ENCODE measurements at places on chromosomes 13 and 19.
A peak's percentile ranks its signal among the peaks of the same experiment; 100 is the strongest.

DNA sequence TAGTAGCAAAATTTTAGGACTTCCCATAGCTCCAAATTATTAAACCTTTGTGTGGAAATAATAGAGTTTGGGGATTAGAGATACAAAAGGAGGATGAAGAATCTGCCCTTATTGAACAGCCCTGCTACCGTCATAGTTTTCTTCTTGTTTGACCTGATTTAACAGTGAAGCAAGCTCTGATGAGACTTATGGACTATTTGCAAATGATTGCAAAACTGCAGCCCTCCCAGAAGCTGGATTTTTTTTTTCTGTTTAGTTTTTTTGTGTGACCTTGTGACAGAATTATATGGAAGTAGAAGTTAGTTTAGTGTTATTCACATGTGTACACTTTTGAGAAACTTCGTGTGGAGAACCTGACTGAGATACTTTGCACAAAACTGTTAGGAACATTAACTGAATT lies 267.8 kb downstream of the KCNRG start:
- DNase-seq: no peak

DNA sequence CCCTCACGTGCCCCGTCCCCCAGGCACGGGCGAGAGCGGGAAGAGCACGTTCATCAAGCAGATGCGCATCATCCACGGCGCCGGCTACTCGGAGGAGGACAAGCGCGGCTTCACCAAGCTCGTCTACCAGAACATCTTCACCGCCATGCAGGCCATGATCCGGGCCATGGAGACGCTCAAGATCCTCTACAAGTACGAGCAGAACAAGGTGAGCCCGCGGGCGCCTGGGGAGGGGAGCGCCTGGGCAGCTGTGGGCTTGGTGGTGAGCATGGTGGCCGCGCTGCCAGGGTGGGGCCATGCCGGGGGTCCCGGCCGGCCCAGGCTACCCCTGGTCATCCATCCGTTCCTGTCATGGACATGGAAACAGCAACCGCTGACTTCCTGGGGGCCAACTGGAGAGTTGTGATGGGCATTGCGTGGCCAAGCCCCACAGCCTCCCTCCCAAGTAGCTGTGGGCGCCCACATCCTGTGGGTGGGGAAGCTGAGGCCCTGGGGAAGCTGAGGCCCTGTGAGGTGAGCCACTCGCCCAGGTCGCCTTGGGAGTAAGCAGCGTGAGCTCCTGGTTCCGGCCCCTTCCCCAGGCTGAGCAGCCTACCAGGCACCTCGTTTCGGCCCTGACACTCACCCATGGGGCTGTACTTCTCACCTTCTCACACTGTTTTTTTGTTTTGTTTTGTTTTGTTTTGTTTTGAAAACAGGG lies 16.1 kb downstream of the GNA11 start:
- no peak for DNase-seq

GRCh38 chr19:35741203-35741515 lies 1.1 kb downstream of the IGFLR1 start:
- no peak for DNase-seq

DNA sequence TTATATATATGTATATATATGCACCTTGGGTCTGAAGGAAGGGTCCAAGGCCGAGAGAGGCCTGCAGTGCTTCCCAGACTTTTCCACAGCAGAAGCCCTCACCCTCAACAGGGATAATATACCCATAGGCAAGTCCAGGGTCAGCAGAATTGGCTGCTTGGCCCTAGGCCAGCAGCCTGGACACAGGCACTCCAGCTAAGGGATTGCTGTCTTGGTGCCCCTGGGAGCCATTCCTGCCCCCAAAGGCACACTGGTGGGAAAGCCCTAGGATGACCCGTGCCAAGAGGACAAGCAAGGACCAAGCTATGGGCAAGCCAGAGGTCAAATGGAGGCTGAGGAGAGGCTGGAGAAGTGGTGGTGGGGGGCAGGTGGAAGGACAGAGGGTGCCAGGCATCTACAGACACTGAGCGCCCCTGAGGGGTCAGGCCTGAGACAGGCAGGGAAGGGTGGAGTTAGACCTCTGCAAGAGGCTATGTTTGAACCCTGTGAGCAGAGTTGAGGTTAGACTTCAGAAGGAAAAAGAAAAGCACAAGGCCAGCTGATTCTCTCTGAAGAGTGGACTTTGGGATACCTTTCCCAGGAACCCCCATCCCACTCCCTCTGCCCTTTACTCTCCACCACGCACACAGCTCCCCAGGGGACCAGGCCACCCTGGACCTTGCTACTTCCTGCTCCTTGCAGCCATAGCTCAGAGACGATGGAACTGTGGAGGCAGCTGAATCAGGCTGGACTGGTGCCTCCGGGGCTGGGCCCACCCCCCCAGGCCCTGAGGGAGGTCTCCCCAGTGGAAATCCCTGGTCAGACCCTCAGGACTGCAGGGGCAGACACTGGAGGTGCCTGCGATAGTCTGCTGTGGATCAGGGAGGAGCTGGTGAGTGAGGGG lies at the start of gene ERICH4:
TSS of gene ERICH4 (plus strand) at position 684 of the 883 bp plus-strand sequence. CDS start at position 698, 14 bp downstream.
- DNase-seq: no peak

DNA sequence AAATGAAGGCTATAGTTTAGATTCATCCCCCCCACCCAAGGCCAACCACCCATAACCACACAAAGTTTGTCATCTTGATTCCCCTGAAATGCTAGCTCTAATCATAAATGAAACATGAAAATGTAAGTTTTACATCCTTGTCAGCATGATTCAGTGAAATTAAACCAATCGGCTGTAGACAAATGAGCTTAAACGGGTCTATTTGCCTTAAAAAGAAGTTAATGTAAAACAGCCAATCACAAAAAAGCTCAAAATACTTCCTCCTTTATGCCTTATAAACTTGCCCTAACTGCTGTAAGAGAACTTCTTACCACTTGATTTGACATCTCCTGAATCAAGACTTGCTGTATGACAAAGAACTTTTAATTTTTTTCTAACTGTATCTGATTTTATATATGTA lies 34.5 kb upstream of the MRI1 start:
- DNase-seq: no peak

- no peak for DNase-seq
These were observed 1.8 kb downstream of the FXYD7 start for GRCh38 chr19:35144600-35145436.

GRCh38 chr19:1873524-1874473 lies 10.4 kb upstream of the KLF16 start:
- DNase-seq: no peak

GRCh38 chr19:2702170-2703076 lies at the start of gene GNG7:
Gene GNG7 (minus strand): TSS chr19:2702694. CDS start chr19:2520688, 182,006 bp downstream.
- DNase-seq: peak; percentile 97

GRCh38 chr13:82827724-82828123 lies 1054.5 kb downstream of the SLITRK1 start:
- no peak for DNase-seq

DNA sequence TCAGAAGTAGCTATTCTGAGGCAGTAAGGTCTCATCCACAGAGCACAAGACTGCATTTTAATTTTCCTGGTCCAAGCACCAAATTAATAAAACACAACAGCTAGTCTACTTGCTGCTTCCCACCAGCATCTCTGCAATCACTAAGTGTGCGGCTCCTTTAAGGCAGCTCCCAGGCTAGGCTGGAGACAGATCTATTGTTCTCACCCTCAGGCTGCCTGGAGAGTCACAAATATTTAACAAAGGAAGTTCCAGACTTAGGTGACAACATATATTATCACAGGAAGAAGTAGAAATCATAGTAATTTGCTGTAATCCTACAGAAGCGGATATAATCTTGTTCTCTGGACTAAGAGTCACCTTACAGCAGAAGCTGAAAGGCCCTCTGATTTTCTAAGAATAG lies 2.2 kb upstream of the EID2 start:
- no peak for DNase-seq

DNA sequence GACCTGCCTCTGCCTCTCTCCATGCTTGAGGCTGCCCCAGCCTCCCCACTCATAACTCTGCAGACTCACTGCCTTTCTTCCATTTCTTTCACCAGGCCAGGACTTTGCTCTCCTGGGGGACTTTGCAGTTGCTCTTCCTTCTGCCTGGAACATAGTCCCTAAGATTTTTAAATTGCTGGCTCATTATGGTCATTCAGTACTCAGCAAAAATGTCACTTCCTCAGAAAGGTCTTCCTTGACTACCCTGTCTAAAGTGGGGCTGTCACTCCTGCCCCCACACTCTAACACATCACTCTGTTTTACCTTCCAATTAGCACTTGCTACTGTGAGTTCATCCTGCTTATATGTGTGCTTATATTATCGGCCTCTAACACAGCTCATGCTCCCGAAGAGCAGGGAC lies 618.2 kb downstream of the UQCRFS1 start:
- no peak for DNase-seq

DNA sequence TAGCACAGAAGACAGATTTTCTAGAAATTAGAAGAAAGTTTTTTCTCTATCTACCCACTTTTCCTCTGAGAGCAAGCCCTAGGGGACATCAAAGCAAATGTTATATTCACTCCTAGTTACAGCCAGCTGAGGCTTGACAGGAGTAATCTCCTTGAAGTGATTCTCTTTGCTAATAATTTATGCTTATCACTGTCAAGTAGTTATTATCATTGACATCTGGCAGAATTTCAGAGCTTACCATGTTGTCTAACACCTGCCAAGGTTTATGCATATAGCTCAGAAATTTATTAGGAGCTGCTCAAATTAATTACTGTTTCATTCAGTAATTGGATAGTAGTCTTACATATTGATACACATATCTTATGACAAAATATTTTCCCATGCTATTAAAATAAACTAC lies 465.9 kb upstream of the ATXN8OS start:
- no peak for DNase-seq

GRCh38 chr13:104295537-104295936 lies 1229.3 kb upstream of the SLC10A2 start:
- no peak for DNase-seq

GRCh38 chr13:98208606-98209005 lies 31.5 kb upstream of the RNF113B start:
- DNase-seq: no peak

GRCh38 chr13:70812481-70812880 lies 704.2 kb upstream of the KLHL1 start:
- DNase-seq: no peak

DNA sequence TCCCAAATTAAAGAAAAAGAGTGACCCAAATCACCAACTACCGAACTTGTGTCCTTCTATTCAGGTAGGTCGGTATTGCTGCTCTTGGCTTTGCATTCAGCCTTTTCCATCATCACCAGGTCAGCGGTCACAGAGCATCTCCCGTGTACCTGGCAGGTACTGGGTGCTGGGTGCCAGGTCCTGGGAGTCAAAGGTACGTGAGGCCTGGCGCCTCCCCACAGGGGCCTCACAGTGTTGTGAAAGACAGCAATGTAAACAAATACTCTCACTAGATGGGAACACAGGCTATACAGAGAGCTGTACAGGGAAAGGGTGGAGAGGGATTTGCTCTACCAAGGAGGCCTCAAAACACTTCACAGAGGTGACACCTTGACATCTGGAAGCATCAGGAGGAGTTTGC lies 86.7 kb downstream of the ZIC5 start:
- no peak for DNase-seq

- DNase-seq: no peak
These were observed 50.2 kb downstream of the RFX2 start for GRCh38 chr19:6059988-6060599.

DNA sequence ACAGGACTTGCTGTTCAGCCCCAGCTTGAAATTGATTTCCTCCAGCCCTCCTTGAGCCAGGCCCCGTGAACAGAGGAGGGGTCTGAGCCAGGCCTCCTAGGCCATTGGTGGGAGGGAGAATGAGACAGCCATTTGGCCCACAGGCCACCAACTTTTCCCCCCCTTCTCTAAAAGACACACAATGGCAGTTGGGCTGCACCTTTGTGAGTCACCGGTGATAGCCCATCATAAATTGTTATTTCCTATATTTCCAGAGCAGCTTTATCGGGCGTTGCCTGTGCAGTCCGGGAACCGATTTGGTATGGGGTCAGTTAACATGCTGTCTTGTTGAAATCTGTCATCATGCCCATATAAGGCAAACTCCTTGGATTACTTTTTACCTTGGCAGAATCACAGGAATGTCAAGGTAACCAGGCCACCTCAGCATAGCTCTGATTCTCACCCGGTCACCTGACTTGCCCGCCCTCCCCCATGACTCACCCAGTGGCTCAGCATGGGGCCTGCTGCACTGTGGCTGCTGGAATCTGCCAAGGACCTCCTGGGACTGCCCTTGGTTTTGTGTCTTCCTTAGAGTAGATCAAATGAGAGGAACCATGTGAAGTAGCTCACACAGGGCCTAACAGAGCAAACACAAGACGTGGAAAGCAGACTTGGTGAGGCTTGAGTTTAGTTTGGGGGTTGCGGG lies 36.1 kb downstream of the ACTN4 start:
- peak; percentile 41 for DNase-seq

GRCh38 chr19:4028334-4029246 lies 21.1 kb downstream of the PIAS4 start:
- DNase-seq: no peak

- no peak for DNase-seq
These were observed 5.2 kb upstream of the CEBPG start for GRCh38 chr19:33368074-33368864.

DNA sequence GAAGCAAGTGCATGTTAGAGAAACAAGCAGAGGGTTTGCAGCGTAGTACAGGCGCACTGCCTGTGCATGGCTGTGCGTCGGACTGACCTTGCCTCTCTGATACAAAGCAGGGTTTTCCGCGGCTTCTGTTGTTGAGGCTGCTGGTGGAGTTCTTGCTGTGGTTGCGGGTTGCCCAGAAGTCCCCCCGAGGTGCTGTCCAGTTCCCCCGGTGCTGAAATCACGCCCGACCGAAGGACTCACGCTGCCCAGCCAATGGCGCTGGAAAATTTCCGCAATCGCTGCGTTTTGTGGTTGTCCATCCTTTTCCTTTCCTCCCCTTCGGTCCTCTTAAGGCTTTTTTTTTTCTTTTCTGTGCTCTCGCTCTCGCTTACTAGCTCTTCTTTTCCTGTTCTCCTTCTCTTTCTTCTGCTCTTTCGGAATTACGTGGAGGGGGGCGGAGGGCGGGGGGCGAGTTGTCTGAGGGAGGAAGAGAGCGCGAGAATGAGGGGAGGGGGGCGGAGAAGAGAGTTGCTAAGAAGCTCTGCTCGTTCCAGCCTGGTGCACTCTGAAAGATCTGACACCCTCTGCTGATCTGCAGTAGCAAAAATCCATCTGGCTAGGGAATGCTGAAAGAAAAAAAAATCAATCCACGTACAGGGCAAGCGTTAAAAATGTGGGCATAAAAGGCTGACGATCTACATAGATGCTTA lies at the start of gene SLITRK1:
TSS of gene SLITRK1 (minus strand) at position 558 of the 689 bp plus-strand sequence. CDS start 967 bp downstream, outside the sequence.
- DNase-seq: no peak

DNA sequence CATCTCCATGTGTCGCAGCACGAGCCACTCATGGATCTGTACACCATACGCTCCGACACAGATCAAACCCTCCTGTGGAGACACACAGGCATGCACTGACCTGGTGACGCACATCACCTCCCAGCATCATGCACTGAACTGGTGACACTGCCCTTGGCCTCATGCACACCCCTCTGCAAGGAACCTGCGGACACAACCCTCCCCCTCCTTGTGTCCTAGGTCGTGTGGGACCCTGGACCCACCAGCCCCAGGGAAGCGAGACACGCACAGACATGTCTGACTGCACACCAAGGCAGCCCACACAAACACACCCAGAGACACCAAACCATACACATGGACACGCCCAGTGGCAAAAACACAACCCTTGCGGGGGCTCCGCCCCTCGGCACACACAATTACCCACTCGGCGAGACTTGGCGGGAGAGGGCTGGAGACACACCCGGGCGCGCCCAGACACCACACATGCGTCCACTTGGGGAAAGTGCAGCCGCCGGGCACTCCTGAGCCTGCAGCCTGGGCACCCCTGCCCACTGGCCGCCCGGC lies 2.0 kb upstream of the KCNN4 start:
- DNase-seq: no peak

All from stimulated activated CD4-positive, alpha-beta T cell treated with anti-CD3 and anti-CD28 coated beads, Interleukin-4, amount 100 ng/mL, for 1 hour (primary cell).